ENCODE measurements at places on chromosomes 16 and 17.

- DNase-seq = no peak
These were observed 629 bp downstream of the GEMIN4 start for GRCh38 chr17:751269-752001.

- DNase-seq = no peak
These were observed 23.9 kb downstream of the HNF1B start for GRCh38 chr17:37720989-37721388.

DNA sequence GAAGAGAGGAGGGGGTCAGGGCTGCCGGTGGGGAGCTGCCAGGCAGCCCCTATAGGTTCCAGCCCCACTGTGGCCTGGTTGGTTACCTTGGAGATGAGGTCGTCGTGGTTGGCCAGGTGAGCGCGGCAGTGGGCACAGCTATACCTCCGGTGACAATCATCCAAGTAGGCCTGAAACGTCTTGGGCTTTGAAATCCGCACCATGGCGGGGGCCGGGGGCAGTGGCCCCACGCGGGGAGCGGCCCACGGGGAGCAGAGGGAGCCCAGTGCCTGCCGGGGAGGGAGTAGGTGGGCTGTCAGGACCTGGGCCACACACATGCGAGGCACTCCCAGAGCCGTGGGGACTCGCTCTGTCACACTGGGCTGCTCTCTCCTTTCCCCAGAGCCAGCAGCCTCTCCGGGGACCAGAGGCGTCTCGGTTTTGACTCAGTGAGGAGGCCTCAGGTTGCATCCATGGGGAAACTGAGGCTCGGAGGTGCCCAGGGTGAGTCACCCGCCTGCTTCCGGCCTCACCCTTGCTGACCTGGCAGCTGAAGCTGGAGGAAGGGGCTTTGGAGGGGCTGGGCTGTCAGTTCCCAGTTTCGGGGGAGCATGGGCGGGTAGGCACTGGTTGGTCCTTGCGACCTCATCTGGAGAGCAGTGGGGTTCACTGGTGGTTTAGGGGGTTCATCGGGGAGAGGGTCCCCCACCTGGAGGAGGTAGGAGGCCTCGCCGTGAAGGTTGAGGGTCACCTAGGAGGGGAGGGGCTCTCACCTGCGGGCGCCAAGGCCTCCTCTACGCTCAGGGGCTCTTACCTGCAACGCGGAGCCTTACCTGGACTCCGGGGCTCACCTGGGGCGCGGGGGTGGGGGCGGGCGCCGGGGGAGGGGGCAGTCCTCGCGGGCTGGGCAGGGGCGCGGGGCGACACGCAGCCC, 591 bp downstream of the YPEL3 start:
- no peak for DNase-seq

DNA sequence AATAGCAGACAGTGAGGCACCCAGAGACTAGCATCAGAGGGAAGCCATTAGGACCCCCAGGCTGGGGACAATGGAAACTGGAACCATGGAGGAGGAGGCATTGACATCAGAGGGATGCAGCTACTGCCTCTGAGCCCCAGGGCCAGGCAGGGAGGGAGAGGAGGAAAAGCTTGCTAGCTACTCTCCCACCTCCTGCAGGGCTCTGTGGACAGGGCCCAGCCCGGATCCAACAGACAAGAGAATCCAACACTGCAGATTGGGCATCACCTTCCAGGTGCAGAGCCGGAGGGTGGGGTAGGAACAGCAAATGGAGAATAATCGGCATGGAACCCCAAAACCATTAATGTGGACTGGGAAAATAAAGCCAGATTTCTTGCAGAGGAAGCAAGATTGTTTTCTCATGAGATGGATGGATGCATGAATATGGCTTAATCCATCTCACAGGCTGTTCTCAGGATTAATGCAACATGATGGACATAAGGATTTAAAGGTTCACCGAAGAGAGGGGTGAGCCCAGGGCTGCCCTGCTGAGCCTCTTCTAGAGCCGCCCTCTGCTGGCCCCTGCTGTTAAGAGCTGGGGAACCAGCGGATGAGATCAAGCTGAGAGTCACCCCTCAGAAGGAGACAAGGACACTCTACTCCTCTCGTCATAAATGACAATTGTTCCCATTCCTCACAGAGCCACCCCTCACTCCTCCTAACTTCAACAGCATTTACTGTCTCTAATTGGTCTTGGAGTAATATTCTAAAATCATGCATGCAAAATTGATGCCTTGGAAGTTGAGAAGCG, 48.8 kb downstream of the DNAH3 start:
- no peak for DNase-seq

- DNase-seq = no peak
These were observed 147.1 kb downstream of the TANC2 start for GRCh38 chr17:63113167-63113566.

DNA sequence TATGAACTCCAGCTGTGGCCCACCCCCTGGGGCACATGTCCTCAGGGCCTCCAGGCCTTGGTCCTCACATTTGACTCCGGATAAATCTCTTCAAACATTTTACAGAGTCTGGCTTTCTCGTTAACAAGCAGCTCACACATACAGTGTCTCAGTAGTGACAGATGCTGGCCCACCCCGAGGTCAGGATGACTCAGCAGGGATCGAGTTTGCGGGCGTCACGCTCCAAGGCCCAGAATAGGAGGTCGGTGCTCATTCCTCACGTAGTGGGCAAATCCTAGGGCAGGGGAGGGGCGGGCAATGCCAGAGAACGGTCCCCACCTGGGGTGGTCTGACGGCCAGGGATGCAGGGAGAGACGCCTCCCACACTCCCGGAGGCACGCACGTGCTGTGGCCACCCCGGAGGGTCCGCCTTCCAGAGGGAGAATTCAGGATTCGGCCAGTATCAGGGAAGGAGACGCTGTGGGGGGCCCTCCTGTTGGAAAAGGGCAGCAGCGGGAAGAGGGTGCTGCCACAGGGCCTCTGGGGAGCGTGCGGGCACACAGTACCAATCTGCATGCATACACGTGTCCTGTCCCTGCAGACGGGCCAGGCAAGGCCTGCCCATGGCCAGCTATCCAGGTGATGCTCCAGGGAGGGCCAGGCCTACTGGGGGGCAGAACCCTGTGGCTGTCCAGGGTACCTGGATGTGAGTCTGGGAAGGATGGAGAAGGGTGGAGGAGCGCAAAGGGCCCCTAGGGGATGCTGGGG, 8.6 kb downstream of the SLC7A5 start:
- peak; percentile 74 for DNase-seq

DNA sequence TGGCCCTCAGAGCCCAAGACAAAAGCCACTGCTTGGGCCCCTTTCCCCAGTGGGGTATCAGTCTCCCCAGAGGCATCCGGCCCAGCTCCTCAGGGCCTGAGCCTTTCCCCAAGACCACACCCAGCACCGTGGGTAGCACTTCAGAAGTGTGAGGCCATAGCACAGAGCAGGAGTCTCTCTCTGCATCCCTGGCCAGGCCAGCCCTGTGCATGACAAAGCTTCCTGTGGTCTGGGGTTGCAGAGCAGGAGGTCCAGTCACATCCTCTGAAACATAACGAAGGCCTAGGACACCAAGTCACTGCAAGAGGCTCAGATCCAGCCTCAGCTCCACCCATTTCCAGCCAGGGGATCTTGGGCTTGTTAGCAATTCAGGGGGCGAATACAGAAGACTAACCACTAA, 56.8 kb upstream of the ZNF423 start:
- DNase-seq = no peak

GRCh38 chr17:76191896-76192295, 48.4 kb downstream of the RNF157 start:
- no peak for DNase-seq

GRCh38 chr16:26961459-26961858, 105.3 kb upstream of the C16orf82 start:
- no peak for DNase-seq

- DNase-seq = no peak
These were observed 625 bp downstream of the DVL2 start for GRCh38 chr17:7233701-7234082.

DNA sequence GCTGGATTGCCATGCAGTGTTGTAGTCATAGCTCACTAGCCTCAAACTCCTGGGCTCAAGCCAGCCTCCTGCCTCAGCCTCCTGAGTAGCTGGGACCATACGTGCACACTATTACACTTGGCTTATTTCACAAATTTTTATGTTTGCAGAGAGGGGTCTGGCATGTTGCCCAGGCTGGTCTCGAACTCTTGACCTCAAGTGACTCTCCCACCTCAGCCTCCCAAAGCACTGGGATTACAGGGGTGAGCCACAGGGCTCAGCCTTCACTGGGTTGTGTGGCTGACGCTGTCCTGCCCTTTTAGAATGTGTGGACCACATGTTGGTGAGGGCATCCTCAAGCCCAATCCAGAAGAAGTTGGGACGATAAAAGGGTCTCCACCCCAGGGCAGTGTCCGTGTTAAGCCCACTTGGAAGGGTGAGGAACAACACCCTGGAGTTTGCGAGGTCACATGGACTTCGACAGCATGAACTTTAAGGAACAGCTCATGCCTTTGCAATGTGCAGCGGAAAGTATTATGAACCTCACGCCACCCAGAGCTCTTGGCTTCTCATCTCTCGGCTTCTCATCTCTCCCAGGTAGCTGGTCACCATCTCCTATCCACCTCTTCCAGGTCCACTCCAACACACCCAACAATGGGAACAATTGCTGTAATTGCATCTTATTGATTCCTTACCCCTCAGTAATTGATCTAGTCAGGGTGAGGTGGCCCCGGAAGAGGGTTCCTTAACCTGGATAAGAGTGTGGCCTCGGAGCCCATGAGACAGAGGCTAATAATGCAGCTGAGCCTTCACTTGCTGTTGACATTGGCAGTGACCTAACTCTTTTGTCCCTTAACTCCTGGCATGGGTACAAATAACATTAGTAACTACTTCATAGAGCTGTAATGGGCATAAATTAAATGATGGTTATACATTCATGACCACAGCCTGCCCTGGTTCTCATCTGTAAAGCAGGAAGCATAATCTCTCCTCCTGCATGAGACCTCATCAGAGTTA, 6.7 kb downstream of the FOXL1 start:
- no peak for DNase-seq

DNA sequence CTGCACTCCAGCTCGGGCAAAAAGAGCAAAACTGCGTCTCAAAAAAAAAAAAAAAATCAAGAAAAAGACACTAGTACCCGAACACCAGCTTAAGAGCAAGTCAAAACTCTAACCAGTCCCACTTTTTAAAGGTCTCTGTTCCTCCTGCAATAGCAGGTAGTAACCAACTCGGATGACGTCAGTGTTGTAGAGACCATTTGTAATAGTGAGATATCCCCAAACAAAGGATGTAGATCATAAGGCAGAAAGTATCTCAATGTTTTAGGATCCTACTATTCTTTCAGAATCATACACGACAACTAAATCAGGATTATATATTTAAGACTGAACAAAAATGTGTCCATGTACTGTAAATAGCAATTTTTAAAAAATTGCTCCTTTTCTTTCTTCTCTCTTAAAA, 2.4 kb downstream of the JPT1 start:
- no peak for DNase-seq

- no peak for DNase-seq
These were observed 8.4 kb upstream of the CDRT4 start for GRCh38 chr17:15475631-15476354.

GRCh38 chr17:80389011-80389995, 25.7 kb upstream of the ENDOV start:
- no peak for DNase-seq

DNA sequence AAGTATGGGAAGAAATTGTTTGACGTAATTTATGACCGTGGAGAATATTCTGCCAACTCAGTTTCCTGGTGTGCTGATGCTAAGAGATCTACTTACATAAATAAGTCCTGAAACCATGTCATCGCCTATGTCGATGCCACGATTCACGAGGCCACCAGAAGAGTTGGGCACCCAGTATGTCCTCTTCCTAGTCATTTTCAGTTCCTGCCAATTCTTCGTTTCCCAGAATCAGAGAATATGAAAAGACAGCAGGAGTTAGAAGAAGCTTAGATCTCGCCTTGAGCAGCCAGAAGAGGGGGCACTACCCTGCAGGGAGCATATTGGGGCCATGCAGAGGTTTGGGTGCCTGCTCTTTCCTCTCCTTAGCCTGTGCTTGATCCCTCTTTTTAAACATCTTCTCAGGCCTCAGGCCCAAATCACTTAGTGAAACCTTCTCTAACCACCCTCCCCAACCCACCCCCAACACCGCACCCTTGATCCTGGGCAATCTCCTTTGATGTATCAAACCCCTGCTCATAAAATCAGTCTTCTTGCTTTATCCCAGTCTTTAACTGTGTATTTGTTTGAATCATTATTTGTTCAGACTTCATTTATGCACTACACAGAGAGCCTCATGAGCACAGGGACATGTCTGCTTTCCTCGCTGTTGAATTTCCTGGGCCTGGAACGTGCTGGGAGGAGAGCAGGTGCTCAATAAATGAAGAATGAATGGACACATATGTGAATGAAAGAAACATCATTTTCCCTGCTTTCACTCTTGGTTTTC, 12.2 kb upstream of the LONP2 start:
- peak; percentile 4 for DNase-seq

GRCh38 chr16:70437017-70437581, 1.8 kb downstream of the ST3GAL2 start:
- no peak for DNase-seq

- no peak for DNase-seq
These were observed 69.9 kb downstream of the RPTOR start for GRCh38 chr17:80614332-80615047.

GRCh38 chr17:56735842-56736241, 97.9 kb downstream of the C17orf67 start:
- DNase-seq = no peak

DNA sequence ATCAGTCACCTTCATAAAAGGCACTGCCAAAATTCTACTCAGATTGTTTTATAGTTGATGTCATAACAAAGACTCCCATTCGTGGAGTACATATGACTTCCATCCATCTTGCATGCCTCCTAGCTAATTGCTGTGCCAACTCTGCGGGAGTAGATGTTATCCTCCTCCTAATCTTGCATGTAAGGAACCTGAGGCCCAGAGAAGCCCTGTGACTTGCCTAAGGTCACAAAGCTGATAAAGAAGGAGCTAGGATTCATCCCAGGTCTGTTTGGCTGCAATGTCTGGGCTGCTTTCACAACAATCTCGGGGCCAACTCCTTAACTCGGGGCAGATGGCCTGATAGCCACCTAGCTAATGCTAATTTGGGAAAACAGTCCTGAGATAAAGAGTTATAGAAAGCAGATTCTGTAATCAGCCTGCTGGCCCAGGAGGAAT, 87.3 kb downstream of the YPEL2 start:
- DNase-seq = no peak

- no peak for DNase-seq
These were observed 169.5 kb upstream of the C17orf78 start for GRCh38 chr17:37206299-37206698.

- no peak for DNase-seq
These were observed 59.6 kb downstream of the MAP2K6 start for GRCh38 chr17:69473841-69474831.

- no peak for DNase-seq
These were observed 4.2 kb upstream of the ZG16B start for GRCh38 chr16:2825906-2826305.

DNA sequence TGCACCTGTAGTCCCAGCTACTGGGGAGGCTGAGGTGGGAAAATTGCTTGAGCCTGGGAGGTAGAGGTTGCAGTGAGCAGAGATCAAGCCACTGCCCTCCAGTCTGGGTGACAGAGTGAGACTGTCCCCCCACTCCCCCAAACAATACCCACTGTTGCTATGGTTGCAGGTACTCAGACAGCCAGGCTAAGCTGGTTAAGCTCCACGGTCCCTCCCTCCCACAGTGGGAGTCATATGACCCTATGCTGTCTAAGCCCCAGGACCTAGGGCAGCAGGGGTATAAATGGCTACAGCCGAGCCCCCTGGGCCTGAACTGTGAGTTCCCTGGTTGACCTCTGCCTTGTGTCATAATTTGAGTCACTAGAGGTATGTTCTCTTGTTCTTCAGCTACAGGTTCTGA, 15.9 kb upstream of the RPRML start:
- no peak for DNase-seq
